ENCODE measurements at places on chromosomes 3 and 15.

GRCh38 chr3:182440101-182440500, 353.2 kb upstream of the ATP11B start:
- H3K4me3 ChIP-seq: no peak overlapping the region
- no peaks in the 10 kb centered on the region for H3K36me3 ChIP-seq
- H3K27ac ChIP-seq: no peak overlapping the region
- H3K27me3 ChIP-seq: no peaks in the 10 kb centered on the region
- H3K4me1 ChIP-seq: no peaks in the 10 kb centered on the region

DNA sequence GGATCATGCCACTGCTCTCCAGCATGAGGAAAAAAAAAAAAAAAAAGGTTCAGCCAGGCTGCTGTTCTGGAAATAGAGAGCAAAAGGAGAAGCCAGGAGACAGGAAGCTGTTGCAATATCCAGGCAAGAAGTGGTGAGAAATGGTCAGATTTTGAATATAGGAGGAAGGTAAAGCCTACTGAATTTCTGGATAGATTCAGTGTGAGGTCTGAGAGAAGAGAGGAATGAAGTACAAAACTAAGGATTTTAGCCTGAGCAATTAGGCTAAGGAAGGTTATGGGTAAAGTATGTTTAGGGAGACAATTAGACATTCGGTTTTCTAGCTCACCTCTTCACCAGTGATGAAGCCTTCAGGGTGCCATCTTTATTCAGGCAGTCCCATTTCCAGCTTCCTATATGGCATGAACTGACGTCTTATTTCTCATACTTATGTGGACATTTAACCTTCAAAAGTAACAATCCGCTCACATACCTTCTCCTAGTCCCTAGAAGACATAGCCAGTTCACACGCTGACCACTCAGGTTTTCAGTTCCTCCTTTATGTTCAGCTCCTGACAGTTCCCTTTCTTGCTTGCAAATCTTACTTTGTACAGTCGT, 57.2 kb downstream of the KIF9 start:
- DNase-seq: no peak
- peaks cover 2% of the 10 kb centered on the region for H3K4me1 ChIP-seq
- H3K36me3 ChIP-seq: no peaks in the 10 kb centered on the region
- H3K4me3 ChIP-seq: no peak overlapping the region
- H3K27me3 ChIP-seq: no peaks in the 10 kb centered on the region

DNA sequence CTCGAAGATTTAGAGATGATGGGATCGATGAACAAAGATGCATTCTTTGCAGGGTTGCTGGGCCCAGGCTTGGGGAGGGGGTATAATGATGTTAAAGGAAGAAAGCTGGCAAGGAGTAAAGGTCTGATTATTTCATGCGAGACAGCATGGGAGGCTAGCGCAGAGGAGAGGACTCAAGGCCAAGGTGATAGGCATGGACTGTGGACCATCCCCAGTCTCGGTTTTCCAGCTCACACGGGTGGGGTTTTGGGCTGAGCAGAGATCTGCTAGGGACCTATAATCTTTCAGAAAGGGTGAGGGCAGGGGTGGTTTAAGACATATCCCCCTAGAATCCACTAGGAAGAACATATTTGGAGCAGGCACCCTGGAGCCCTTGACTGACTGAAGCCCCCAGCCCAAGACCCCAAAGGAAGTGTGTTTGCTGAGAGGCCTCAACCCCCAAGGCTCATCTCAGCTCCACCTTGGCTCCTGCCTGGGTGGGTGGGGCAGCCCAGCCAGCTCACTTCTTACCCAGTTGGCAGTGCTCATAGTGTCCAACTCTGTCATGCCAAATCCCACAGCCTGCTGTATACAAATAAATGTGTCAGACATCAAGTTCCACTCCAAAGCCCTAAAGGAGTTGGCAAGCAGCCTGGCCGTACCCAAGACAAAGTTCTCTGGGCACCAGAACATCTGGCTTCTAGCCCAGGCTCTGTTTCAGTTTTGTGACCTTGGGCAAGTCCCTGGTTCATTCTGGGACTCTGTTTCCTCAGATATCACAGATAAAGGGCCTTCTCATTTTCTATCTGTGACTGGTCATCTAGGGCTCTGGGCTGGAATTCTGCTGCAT, 17.9 kb downstream of the ACSBG1 start:
- H3K27ac ChIP-seq: no peak overlapping the region
- H3K27me3 ChIP-seq: peaks cover 14% of the 10 kb centered on the region
- H3K4me1 ChIP-seq: no peaks in the 10 kb centered on the region
- H3K4me3 ChIP-seq: no peak overlapping the region
- DNase-seq: no peak

- H3K4me3 ChIP-seq: peak overlapping the region; percentile 49
- no peaks in the 10 kb centered on the region for H3K27me3 ChIP-seq
- peaks cover 41% of the 10 kb centered on the region for H3K36me3 ChIP-seq
- peaks cover 67% of the 10 kb centered on the region for H3K4me1 ChIP-seq
- peak overlapping the region; percentile 99 for H3K27ac ChIP-seq
- DNase-seq: no peak
Observed at GRCh38 chr15:85708402-85708941, 86.3 kb downstream of the KLHL25 start.

GRCh38 chr15:25880411-25880810, 17.3 kb upstream of the ATP10A start:
- DNase-seq: no peak
- H3K27ac ChIP-seq: no peak overlapping the region
- H3K4me1 ChIP-seq: no peaks in the 10 kb centered on the region
- H3K4me3 ChIP-seq: no peak overlapping the region

DNA sequence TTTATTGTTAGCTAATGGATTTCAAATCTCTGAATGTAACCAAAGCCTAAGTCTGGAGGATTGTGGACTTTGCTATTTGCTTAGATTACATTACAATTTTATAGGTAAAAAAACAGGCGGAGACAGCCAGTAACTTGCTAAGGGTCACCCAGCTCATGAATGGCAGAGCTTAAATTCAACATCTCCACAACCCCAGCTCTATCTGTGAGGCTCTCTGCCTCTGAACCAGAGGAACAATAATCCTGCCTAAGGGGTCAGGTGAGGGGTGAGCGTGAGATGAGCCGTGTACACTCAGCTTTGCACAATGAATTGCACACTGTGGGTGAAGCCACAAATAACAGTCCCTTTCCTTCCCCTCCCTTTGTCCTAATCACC, 69.8 kb upstream of the SPATA12 start:
- no peaks in the 10 kb centered on the region for H3K36me3 ChIP-seq
- peaks cover 28% of the 10 kb centered on the region for H3K4me1 ChIP-seq
- no peak for DNase-seq
- no peak overlapping the region for H3K4me3 ChIP-seq

DNA sequence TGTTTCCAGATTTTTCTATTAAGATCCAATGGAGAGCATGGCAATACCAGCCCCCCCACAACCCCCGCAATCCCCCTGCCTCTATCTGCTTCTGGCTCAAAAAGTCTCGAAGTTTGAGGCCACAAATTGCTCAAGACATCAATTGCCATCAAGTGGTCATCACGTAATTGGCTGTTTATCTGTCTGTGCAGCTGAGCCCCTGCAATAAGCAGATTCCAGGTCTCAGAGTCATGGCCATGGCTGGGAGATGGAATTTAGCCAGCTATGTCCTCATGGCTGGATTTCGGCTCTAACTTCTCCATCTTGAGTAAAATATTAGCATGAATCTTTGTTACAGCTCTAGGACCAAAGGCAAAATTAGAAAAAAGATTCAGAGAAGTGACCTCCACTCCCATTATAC, 22.7 kb downstream of the SSUH2 start:
- no peak overlapping the region for H3K27ac ChIP-seq
- H3K4me3 ChIP-seq: no peak overlapping the region
- peaks cover 3% of the 10 kb centered on the region for H3K4me1 ChIP-seq
- no peak for DNase-seq
- H3K36me3 ChIP-seq: no peaks in the 10 kb centered on the region

- no peak overlapping the region for H3K4me3 ChIP-seq
- no peaks in the 10 kb centered on the region for H3K36me3 ChIP-seq
- peaks cover 1% of the 10 kb centered on the region for H3K27me3 ChIP-seq
- DNase-seq: no peak
- no peak overlapping the region for H3K27ac ChIP-seq
Observed at GRCh38 chr15:73249499-73249898, 119.3 kb downstream of the HCN4 start.

All from activated CD4-positive, alpha-beta T cell treated with anti-CD3 and anti-CD28 coated beads, Interleukin-2, amount 10 ng/mL, durations not matched to agents 24 days and 14 days (primary cell).